ENCODE measurements at places on chromosomes 5 and 9.
A peak's percentile ranks its signal among the peaks of the same experiment; 100 is the strongest.

- no peak for DNase-seq
Measured at GRCh38 chr5:82694711-82695285, 382.4 kb downstream of the TMEM167A start.

- peak; percentile 4 for DNase-seq
Measured at GRCh38 chr5:5492087-5492933, 69.8 kb downstream of the ICE1 start.

- DNase-seq: no peak
Measured at GRCh38 chr9:108095496-108095895, 605.9 kb upstream of the KLF4 start.

GRCh38 chr9:108709126-108709525, 146.7 kb downstream of the ACTL7B start:
- DNase-seq: no peak

DNA sequence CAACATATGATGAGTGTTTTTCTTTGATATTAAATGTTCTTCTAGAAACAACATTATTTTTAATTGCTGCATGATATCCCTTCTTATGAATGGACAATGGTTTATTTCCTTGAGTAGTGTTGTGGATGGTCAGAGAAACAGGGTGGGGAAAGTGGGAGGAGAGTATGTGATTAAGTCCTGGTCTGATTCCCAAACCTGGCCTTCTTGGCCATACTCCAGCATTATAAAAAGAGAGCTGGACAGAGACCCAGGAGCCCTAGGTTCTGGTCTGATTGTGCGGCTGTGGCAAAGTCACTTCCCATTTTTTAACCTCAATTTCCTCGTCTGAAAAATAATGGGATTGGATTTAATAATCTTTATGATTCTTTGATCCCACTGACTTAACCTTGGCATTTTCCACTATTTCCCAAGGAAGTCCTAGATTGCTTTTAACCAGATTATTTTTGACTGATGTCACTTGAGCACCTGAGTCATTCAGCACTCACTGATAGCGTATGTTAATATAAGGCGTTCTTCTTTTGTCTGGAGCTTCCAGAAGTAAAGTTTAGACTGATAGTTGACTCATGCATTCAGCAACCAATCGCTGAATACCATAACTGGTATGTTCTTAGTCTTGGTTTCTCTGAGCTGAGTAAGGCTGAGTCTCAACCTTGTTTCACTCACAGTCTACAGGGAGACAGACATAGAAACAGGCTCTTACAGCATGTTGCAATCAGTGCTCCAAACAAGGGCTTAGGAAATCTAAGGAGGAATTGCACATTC, 26.2 kb downstream of the OSMR start:
- DNase-seq: no peak

DNA sequence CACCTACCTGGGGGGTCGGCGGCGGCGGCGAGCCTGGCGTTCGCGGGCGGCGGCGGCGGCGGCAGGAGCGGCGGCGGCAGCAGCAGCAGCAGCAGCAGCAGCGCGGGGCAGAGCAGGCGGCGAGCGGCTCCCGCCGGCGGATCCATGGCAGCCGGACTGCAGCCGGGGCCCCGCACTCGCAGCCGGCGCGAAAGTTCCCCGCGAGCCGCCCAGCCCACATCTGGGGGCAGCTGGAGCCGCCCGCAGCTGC, 153 bp downstream of the ADAMTS2 start:
- no peak for DNase-seq

DNA sequence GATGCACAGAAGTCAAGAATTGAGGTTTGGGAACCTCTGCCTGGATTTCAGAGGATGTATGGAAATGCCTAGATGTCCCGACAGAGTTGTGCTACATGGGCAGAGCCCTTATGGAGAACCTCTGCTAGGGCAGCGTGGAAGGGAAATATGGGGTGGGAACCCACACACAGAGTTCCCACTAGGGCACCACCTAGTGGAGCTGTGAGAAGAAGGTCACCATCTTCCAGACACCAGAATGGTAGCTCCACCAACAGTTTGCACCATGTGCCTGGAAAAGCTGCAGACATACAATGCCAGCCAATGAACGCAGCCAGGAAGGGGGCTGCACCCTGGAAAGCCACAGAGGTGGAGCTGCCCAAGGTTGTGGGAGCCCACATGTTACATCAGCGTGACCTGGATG, 104.5 kb downstream of the STK32A start:
- DNase-seq: no peak

DNA sequence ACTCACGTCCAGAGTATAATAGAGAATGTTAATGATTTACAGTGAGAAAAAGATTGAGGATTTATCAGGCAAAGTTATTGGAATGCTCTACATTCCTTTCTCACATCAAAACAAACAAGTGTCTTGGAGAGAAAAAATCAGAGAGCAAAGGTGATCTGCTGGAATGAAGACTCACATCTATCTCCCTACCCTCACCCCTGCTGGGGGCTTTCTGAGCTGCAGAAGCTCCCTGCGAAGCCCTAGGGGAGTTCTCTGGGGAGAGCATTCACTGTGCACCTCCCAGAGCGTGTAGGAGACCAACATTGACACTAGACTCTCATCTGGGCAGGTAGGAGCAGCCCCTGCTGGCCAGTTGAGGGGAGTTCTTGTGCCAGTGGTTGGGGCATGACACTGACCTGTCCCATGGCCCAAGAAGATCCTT, 76.6 kb upstream of the ADAMTS16 start:
- no peak for DNase-seq

DNA sequence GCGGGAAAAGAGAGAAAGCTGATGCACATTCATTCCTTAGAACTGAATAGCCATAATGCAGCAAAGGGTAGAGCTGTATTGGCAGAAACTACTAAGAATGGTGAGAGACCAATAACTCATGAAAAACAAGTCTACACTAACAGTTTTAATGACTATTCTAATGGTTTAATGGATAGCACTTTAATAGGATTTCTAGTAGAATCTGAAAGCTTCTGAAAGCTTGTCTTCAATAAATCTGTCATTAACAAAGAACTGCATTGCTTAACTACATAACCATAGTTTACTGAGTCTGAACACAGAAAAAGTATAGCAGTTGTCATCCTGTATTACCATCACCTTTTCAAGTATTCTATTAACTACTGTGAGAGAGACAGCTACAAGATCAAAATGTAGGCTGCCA, 617.8 kb upstream of the DMAC1 start:
- no peak for DNase-seq

DNA sequence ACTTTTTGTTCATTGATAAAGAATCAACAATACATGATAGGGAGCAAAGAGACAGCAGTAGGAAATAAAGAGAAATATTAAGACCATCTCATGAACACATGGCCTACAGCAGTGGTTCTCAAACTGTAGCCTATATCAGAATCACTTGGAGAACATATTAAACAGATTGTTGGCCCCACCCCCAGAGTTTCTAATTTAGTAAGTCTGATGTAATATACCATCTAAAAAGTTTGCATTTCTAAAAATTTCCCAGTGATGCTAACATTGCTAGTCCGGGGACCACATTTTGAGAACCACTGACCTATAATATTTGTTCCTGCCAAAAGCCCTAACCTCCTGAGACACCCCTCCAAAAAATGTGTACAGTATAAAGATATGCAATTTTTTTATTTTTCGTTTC, 306.2 kb upstream of the NREP start:
- no peak for DNase-seq

GRCh38 chr5:171484460-171484899, 65.0 kb downstream of the FGF18 start:
- peak; percentile 28 for DNase-seq

- no peak for DNase-seq
Measured at GRCh38 chr9:98993570-98993945, 49.9 kb downstream of the COL15A1 start.

- DNase-seq: no peak
Measured at GRCh38 chr5:103600086-103600485, 37.5 kb upstream of the NUDT12 start.

Measured in T follicular helper cell (primary cell).